OCI-M1 (cell line): ENCODE measurements at places on chromosomes 12 and 14.

DNA sequence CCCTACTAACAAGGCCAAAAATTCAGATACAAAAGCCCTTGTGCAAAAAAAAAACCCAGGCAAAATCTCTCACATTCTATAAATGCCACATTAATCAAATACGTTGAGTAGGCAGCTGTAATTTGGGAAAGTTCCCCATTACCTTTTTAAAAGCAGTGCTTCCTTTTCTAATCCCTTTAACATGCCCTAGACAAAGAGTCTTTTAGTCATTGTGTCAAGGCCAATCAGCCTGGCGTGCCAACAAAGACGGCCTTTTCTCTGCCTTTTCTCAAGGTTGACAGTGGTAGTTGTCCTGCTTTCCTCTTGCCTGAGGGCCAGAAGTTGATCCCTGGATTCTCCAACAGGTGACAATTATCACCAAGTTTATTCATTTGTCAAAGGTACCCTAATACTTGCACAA lies 62.5 kb upstream of the METAP2 start:
- no peak for DNase-seq

- DNase-seq = no peak
Measured at GRCh38 chr12:96427269-96427729, 27.1 kb upstream of the CDK17 start.

- DNase-seq = no peak
Measured at GRCh38 chr14:56374421-56374820, 205.2 kb upstream of the TMEM260 start.

DNA sequence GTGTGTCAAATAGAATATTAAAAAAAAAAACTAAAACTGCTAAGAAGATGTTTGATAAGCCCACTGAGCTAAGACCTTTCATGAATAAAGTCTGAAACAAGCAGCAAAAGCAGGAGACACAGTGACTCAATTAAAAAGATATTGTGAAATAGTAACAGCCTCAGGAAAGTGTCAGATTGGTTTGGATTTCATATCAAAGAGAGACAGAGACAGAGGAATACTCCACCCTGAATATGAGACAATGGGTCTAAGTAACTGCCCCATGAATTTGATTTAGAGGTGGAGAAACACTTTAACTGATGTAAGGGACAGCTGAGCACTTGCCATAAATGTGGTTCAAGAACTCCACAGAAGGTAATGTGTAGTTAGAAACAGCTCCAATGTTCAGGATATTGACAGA lies 277.9 kb upstream of the FOXG1 start:
- DNase-seq = peak; percentile 60

DNA sequence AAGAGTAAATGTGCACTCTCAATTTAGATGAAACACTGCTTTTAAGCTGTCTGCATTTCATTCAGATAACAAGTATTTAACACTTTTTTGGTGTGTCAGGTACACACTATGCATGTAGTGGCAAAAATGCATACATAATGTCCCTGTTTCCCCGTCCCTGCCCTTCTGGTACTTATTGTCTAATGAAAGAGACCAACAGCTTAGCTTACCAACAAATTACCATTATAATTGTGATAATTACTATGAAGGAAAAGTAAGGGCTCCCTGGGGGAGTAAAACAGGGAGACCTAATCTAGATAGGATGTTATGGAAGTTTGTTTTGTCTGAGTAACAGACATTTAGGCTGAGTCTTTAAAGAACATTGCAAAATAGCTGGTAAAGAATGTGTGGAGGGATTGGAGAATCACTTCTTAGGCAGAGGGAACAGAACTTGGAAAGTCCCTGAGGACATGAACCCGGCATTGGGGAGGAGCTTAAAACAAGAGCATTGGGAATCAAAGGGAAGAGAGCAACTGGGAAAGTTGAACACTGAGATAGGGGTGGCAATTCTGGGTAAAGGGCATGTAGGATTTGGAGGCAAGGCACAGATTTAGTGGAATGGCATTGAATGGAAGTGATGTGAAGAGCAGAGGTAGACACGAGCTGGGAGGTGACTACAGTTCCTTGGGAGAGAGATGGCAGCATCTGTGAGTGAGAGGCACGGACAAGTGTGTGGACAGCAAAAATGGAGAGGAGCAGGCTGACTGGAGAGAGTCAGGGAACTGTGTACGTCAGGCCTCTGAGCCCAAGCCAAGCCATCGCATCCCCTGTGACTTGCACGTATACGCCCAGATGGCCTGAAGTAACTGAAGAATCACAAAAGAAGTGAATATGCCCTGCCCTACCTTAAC lies 181.6 kb downstream of the GRIP1 start:
- no peak for DNase-seq

DNA sequence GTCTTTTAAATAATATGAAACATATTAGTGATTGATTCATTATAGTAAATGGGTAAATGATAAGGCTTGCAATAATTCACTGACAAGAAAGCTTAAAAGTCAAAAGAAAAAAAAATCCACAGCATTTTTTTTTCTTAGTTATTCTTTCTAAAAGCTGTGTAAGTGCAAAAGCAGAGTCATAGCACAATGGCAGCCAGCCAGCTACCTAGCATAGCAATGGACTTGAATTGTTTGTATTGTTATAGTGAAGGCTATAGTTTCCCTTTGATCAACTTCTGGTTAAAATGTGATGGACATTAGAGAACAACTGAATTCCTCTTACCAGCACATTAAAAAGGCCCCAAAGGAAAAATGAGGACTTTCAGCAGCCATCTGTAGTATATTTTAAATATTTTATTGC lies 232.1 kb downstream of the NAV3 start:
- DNase-seq = peak; percentile 80

DNA sequence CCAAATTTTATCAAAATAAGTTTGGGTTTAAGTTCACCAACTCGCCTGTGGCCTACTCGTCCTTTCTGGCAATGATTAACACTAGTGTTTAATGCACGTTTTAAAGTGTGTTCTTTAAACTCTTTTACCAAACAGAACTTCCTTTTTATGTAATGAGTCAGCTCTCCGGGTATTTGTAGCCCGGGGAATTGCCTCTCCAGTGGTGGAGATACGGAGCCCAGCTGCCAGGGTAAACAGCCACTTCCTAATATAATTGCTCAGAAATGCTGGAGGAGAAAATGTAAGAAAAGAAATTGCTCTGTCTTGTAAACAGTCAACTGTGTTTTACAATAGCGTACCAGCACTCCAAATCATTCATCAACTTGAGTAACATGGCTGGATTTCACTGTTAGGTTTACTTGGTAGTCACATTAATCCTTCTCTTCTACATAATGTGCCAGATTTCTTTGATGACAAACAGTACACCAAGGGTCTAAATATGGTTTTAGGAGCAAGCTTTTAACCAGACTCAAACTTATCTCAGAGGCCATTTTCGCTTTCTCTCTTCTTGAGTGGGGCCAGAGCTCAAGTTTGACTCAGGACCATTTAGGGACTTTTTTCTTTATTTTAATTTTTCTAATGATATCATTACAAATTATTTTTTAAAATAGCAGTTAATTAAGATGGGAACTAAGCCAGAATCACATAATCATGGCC lies 101.2 kb upstream of the SLC38A2 start:
- DNase-seq = peak; percentile 90

- peak; percentile 74 for DNase-seq
Measured at GRCh38 chr12:25775968-25776367, 182.5 kb upstream of the RASSF8 start.

DNA sequence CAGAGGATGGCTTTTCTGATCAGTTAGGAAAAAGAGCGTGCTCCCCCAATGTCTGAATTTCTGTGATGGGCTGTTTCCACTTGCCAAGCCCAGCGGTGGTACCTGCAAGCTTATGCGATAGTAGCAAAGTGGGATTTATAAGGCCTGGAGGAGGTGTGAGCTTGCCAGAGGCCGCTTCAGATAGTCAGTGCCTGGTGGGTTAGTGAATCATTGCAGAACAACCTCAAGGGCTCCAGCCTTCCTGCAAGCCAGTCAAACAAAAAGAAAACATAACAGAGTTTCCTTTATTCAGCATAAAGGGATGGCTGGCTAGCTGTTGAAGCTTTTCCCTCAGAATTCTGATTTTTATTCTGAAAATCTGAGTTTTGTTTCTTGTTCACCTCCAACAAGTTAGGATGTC lies 7.6 kb upstream of the BMP4 start:
- no peak for DNase-seq

DNA sequence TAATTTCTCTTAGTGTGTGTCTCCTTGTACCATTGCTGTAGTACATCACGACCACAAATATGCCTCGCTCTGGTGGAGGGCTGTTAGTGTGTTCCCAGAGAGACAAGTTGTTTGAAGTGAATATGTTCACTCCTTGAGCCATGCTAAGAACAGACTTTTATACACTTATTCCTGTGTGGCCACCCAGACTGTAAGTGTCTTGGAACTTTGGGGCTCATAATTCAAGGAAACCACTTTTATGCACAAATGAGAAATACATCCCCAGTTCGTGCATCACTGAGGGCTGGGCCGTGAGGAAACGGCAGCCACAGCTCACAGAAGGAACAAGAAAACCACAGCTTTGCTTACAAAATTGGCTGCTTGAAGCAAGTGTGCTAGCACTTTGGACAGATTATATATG lies 362.2 kb upstream of the DDHD1 start:
- no peak for DNase-seq

GRCh38 chr12:72491426-72491825 lies 219.3 kb downstream of the TRHDE start:
- DNase-seq = no peak

DNA sequence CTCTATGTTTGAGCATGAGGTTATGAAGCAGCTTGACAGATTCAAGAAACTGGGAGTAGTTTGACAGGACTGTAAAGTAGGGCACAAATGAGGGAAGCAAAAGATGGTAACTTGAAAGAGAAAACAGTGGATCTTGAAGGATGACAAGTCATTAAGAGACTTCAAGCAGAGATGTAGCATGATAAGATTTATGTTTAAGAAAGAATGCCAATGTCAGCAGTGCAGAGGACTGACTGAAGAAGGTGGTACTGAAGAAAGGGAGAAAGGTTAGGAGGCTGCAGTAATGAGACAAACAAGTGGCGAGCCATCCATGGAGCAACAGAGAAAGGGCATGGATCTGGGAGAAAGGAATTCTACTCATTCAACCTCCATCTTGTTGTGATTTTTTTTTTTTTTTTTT lies 120.2 kb upstream of the RAP1B start:
- DNase-seq = no peak

- no peak for DNase-seq
Measured at GRCh38 chr12:27309293-27309994, 23.2 kb upstream of the BMAL2 start.

GRCh38 chr12:12720672-12721161 lies 3.5 kb downstream of the CDKN1B start:
- DNase-seq = peak; percentile 58

DNA sequence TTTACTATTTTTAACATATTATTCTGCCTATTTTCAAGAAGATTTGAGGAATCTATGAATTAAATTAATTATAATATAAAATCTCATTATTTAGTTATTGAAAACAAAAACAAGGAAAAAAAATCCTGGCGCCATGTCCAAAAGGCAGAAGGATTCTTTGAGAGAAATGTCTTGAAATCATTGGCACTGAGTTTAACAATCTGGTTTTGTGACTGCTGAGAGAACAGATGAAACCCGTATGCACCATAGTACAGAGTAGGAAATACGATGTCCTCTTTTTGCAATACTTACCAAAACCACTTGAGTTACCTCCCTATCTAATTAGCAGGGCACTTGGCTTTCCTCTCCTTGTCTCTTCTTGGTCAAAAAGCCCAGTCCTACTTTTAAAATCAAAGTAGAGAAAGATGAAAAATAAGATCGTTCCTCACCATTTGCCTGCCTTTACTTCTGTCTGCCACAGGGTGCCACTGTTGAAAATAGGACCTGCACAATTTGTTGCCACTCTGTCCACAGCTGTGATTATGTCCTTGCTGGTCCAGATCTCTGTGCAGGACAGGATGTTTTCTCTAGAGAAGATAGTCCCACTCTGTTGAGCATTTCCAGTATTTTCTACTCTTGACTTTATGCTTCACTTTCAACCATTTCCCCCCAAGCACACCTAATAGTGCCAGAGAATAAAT lies 179.7 kb downstream of the PDZRN4 start:
- peak; percentile 11 for DNase-seq

DNA sequence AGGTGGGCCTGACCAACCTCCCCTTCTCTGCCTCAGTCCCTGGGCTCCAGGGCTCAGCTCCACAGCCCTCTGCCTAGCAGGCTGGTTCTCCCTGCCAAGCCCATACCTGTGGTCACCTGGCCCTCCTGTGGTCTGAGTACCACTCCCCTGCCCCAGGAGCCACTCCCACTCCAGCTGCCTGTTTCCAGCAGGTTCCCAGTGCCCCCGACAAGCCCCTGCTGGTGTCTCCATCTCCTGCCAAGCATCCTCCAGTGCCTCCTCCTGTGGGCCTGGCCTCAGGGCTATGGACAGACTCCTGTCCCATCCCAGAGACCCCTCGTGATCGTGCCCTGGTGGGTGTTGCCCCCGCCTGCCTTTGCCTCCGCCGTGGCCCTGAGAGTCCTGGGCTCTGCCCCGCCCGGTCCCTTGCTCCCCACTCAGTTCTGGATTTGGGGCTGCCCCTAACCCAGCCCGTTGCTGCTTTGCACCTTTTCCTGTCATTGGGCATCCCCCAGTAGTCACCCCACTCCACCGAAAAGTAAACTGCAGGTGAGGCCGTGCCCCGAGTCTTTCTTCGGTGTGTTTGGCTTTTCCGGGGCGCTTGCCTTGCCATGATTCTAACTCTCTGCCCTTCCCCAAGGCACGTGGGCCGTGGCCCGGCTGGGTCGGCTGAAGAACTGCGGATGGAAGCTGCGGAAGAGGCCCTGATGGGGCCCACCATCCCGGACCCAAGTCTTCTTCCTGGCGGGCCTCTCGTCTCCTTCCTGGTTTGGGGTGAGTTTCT lies 9.8 kb downstream of the MEG3 start:
- no peak for DNase-seq

DNA sequence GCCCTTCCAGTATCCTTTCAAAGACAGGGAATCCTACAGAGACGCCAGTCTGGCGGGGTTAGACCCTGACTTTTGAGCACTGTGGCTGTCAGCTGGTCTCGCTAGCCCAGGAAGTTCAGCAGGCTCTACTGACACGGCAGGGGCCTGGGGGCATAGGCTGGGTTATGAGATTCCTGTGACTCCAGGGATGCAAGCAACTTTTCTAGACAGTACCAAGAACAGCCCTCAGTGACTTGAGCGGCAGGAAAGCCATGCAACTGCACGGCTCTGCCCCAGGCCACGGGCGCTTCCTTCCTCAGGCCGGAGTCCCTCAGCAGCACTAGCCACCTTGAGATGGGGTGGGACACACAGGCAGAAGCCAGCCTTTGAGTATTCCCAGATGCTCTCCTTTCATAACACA lies 5.1 kb upstream of the SIVA1 start:
- DNase-seq = no peak
